ENCODE measurements at places on chromosomes 2 and 18.

- DNase-seq, result no peak
Measured at GRCh38 chr18:78678318-78678695, 301.3 kb upstream of the SALL3 start.

- peak; percentile 73 for DNase-seq
Measured at GRCh38 chr2:112032689-112033465, 22.2 kb upstream of the TMEM87B start.

GRCh38 chr2:240593703-240594451, 7.3 kb downstream of the CAPN10 start:
- no peak for DNase-seq

DNA sequence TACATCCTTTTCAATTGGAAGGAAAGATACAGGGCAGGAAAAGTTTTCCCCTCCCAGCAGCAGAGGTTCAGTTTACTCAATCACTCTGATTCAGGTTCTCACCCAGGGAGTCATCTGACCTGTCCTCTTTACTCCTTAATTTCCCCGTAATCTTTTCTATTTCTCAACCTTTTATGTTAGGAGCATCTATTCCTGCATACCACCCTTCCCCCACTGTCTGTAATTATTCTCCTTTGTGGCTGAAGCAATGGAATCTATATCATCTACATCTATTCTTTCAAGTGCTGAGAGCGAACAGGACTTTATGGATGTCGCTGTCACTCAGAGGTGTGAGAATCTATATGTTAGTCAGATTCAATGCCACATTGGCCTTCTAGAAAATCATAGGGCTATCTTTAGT, 175.2 kb downstream of the NOL4 start:
- no peak for DNase-seq

Data from MM.1S (cell line).